ENCODE measurements at places on chromosomes 16 and 17.

- no peak for DNase-seq
These were observed 331.2 kb downstream of the FOXL1 start for GRCh38 chr16:86909359-86910160.

- no peak for DNase-seq
These were observed 37.7 kb upstream of the TOX3 start for GRCh38 chr16:52584354-52585320.

DNA sequence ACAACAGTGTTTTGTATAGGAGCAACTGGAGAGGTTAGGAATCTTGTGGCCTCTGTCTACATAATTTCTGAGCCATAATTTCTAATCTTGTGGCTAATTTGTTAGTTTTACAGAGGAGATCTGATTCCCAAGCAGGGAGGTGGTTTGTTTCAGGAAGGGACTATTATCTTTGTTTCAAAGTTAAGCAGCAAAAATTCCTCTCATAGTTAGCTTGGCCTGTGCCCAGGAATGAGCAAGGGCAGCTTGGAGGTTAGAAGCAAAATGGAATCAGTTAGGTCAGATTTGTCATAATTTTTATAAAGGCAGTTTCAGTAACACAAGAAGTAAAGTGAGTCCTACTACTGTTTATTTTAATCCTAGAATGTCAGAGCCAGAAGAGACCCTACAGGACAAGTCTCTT is 2.0 kb upstream of the RDM1 start:
- no peak for DNase-seq

- peak; percentile 72 for DNase-seq
These were observed 14.4 kb downstream of the GUCY2D start for GRCh38 chr17:8016632-8017424.

DNA sequence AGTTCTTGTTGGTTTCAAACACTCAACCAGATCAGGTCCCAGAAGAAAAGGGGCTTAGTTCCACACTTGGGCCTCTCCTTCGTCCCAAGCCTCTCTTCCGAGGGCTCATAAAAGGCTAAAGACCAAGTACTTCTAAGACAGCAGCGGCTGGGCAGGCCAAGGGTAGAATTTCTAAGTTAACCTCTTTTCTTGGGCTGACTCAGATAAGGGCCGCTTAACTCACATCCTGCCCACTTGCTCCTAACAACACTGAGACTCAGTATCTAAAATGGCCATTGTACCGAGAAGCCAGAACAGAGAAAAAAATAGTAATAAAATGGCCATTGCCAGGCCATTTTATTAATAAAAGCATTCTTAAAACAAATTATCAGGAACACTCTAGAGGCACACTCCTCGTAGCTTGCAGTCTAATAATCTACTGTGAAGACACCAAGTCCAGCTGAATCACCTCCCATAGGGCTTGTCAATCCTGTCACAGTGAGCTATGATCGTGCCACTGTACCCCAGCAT is 42.1 kb downstream of the RANBP10 start:
- no peak for DNase-seq

GRCh38 chr17:42428141-42428944 is 5.3 kb upstream of the CAVIN1 start:
- DNase-seq, result no peak

GRCh38 chr17:80886641-80887573 is 104.7 kb upstream of the CHMP6 start:
- no peak for DNase-seq

GRCh38 chr17:19268611-19269010 is 31.4 kb downstream of the EPN2 start:
- no peak for DNase-seq

- no peak for DNase-seq
These were observed 14.7 kb upstream of the LITAF start for GRCh38 chr16:11601425-11601824.

DNA sequence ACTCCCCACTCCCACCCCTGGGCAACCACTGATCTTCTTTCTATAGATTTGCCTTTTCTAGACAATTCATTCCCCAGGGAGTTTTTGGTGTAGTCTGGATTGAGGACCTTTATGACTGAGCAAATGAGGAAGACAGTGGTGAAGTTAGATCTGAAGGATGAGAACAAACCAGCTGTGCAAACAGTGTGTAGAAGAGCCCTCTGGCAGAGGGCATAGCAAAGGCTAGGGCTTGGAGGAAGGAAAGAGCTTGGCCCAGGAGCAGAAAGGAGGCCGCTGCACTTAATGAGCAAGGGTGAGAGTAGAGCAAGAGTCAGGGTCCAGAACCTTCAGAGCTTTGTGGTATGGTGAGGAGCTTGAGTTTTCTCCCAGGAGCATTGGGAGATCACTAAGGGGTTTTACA is 352.7 kb downstream of the CA10 start:
- no peak for DNase-seq

GRCh38 chr17:79007504-79008381 is 1.8 kb downstream of the CANT1 start:
- no peak for DNase-seq

DNA sequence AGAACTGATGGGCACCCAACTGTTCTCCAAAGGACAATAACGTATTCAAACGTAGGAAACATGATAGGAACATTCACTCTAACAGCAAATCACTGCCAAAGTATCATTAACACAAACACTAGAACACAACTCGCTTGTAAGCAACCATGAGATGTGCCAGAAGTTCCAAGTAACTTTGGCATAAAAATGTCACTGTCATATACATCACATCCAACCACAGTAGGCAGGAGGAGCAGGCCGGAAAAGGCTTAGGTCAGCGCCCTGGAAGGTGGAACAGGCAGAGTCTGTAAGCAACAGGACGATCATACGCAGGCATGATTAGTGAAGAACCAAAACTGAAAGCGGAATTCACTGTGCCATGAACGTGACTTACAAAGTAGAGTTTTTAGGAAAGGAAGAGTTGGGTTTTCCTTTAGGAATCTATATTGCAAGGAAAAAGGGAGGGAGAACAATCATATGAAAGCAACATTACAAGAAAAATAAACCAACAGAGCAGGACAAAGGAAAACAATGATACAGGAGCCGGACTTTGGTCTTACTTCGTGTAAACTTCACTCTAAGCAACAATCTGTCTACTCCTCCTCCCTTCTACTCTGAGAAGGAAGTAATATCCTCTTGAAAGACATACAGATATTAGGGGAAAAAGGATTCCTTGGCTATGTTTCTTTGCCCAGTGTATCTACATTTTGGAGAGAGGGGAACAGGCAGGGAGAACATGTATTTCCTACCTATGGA is 52.3 kb downstream of the YWHAE start:
- no peak for DNase-seq

DNA sequence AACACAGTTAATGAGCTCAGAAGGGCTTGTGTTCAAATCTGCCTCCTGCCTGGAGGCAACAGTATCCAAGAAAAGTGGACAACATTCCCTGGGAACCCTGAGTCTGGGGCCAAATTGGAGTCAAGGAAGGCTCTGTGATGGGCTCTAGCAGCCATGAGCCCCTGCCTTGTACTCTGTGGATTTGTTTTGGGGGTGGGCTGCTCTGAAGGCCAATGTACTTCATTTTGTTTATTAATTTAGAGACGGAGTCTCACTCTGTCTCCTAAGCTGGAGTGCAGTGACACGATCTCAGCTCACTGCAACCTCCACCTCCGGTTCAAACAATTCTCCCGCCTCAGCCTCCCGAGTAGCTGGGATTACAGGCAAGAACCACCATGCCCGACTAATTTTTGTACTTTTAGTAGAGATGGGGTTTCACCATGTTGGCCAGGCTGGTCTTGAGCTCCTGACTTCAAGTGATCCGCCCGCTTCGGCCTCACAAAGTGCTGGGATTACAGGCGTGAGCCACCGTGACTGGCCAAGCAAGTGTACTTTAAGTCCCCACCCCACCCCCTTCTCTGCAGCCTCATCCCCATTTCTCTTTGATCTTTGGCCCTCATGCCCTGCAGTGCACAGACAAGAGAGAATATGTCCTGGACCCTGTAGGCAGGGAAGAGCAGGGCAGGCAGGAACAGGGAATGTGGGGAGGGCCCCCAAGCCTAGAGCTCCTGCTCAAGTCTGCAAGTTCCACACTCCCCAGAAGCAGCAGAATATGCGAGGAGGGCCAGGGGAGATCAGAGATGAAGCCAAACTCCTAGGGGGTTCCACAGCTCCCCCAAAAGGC is 2.7 kb upstream of the GIP start:
- DNase-seq, result no peak

- DNase-seq, result no peak
These were observed 652.9 kb upstream of the C16orf82 start for GRCh38 chr16:26413780-26414179.

DNA sequence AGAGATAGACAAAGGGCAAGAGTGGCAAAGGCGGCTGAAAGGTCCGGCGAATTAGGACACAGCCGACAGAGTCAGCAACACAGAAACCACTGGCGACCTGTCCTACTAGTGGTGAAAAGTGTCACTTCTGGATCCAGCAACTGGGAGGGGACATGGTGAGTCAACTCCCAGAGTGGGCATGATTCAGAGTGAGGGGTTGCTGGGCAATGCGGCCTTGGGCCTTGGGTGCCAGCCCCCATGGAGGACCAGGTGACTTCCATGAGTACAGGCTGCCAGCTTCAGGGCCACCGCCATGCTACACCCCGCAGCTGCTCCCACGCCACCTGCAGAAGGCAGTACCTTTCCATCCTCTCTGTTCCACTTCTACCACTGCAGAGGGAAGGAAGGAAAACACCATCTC is 110.6 kb downstream of the ZFHX3 start:
- no peak for DNase-seq

DNA sequence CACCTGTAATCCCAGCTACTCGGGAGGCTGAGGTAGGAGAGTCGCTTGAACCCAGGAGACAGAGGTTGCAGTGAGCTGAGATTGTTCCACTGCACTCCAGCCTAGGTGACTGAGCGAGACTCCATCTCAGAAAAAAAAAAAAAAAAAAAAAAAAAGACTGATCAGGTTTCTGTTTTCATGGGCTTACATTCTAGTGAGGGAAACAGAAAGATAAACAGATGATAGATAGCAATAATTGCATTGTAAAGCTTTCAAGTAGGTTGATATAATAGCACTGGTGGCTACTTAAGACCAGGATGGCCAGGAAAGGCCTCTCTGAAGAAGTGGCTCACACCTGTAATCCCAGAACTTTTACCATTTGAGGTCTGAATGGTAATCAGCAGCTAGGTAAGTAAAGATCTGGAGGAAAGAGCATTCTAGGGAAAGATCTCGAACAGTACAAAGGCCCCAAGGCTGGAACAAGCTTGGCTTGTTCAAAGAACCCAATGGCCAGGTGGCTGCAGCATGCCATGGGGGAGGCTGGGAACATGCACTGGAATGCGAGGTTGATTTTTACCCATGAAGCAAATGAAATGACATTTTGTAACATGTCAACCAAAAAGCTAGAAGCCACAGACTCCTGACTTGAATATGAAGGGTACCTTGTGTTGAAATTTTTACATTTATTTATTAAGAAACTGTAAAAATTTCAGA is 108.3 kb upstream of the DHX40 start:
- DNase-seq, result no peak

DNA sequence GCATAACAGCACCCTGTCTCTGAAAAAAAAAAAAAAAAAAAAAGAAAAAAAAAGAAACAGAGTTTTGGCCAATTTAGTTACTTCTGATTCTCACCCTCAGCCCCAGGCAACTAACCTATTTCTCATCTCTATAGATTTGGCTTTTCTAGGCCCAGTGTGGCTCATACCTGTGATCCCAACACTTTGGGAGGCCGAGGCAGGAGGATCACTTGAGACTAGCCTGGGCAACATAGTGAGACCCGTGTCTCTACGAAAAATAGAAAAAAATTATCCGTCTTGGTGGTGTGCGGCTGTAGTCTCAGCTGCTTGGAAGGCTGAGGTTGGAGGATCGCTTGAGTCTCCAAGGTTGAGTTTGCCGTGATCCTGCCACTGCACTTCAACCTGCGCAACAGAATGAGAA is 8.7 kb downstream of the RPS6KB1 start:
- DNase-seq, result peak; percentile 4

DNA sequence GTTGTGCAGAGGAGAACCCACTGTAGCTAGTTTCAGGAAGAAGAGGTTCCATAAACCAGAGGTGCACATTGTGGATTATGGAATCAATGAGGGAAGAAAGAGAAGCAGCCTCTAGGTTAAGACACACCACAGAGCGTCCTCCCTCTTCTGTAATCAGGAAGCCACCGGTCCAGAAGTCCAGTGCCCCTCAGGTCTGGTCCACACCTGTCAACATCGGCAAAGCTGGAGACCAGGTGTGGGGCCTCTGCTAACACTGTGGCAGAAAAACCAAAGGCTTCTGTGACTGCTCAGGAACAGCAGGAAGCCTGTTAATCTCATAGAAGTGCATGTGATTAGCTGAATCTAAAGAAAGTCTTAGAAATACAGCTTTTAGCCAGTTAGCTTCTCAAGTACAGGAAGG is 23.3 kb downstream of the LIMD2 start:
- no peak for DNase-seq

- DNase-seq, result no peak
These were observed 9.1 kb upstream of the TMEM92 start for GRCh38 chr17:50265212-50265611.

- no peak for DNase-seq
These were observed 217.8 kb downstream of the ZFHX3 start for GRCh38 chr16:72829846-72830775.

DNA sequence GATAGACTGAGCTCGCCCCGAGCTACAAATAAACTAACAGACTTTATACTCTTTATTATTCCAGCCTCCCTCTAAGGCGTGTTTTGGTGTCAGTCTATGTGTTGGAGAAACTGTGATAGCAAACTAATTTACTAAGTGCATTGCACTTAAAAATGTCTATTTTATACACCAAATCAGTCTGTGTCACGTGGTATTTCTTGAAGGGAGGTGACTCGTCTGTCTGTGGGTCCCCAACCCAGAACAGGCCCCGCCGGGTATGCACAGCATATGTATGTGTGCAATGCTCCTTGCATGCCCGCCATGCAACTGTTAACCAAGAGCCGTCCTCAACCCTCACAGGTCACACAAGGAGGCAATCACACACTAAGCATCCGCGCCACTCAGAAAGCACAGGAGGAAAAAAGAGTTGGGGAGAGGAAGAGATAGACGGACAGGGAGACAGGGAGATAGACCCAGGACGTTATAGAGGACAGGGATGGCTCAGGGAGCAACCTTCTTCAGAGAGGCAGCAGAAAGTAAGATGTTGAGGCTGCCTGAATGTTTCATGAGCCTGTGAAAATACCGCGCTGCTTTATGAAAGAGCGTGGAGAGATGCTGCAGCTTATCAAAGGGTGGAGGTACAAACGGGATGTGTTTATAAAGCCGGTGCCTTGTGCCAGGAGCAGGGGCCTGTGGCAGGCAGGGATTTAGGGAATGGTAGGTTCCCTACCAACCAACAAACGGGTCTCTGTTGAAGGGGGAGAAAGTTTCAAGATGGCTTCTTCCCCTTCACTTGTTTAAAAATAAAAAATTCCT is 4.2 kb downstream of the RBFOX3 start:
- no peak for DNase-seq

Measured in activated CD8-positive, alpha-beta memory T cell treated with anti-CD3 and anti-CD28 coated beads for 24 hours (primary cell).